ENCODE measurements at places on chromosomes 2 and 18.

DNA sequence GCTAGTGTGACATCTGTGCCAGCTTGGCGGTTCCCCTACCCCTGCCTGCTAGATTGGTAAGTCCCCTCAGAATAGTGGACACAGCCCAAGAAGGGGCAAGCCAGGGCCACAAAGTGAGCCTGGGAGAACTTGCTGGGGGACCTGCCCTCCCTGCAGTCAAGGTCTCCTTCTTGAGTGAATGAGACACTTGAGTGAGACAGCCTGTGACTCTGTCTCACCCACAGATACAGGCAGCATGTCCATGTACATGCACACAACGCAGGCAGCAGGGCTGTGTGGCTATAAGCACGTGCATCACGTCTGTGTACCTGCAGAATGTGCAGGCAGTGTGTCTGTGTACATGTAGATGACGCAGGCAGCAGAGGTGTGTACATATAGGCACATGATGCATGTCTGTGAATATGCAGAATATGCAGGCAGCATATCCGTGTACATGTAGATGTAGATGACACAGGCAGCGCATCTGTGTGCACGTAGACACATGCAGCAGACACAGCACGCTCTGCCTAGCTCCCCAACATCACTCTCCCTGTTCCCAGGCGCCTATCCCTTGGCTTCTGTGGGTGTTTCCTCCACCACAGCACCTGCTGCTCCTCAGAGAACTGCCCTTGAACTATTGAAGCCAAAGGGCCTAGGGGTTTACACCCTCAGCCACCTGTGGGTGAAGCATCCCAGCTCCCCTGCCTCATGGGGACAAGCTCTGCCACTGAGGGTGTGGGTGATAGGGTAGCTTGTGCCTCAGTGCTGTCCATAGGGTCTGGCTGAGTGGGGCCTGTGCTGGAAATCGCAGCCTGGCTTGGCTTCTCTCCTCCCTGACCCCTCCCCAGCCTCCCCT, 147.2 kb upstream of the TWIST2 start:
- DNase-seq, result no peak

DNA sequence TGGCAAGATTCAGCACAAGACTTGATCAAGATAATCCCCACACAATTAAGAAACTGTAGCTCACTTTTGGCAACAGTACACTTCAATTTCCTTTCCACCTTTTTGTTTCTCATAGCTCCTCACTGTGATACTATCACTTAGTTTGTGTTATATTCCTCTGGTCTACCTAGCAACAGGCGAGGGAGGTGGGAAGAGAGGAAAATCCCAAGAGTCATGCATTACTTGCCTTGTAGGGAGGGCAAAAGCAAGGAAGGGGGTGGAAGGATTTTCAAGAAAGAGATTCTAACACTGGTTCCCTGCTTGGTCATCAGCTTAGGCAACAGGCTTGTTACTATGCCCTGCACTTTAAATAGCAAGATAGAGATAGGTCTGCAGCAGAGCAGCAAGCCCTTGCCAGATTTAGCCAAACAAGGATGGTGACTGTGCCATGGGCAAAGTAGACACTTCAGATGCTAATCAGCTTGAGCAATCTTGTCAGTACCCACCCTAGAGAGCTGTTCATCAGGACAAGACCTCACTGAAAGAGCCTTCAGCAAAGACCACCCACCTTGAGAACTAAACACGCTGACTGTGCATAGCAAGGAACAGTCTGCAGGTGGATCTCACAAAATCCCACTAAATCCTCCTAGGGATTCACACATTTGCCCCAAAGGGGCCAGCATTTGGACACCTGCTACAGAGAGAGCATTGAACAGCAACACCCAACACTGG, 134.6 kb downstream of the MBD2 start:
- no peak for DNase-seq

- DNase-seq, result no peak
Measured at GRCh38 chr2:127630096-127630863, 15.7 kb upstream of the GPR17 start.

- DNase-seq, result no peak
Measured at GRCh38 chr2:237691029-237691907, 63.9 kb downstream of the LRRFIP1 start.

- DNase-seq, result no peak
Measured at GRCh38 chr2:132414081-132414480, 2.5 kb upstream of the GPR39 start.

- no peak for DNase-seq
Measured at GRCh38 chr2:55452879-55453278, 33.2 kb upstream of the CCDC88A start.

DNA sequence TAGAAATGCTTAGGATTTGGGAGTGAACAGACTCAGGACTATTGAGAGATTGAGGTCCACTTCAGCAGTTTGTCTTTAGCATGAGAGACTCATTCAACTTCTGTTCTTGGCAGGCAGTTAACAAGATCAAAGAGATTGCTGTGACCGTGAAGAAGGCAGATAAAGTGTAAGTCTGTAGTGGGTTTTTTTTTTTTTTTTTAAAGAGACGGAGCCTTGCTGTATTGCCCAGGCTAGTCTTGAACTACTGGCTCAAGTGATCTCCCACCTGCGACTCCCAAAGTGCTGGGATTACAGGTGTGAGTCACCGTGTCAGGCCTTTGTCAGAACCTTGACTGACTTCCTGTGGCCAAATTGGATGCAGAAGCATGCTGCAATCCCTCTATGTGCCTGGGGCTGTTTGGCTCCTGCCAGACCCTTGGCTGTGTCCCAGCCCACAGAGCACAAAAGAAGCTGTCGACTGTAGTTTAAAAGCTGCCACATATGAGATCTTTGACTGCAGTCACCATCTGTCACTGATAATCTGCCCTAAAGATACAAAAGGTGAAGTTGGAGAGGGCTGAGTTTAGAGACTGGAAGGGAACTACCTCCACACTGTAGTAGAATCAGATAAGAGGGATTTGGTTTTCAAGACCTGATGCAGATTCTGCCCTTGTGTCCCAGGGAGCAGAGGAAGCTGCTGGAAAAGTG, 9.9 kb downstream of the CCT7 start:
- DNase-seq, result no peak

DNA sequence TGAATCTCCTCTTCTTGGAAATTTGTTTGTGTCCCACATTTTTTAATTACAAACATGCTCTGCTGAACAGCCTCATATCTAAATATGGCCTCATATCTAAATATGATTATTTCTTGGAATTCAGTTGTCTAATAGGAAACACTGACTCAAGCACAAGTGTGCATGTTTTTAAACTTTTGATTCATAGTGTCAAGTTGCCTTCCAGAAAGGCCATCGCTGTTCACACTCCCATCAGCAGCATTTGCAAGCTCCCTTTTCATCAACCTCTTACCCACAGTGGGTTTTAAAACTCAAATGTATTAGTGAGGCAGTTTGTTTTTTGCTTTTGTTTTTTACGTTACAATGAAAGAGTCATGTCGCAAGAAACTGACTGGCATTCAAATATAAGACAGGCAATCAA, 65.2 kb upstream of the SMAD2 start:
- DNase-seq, result no peak

DNA sequence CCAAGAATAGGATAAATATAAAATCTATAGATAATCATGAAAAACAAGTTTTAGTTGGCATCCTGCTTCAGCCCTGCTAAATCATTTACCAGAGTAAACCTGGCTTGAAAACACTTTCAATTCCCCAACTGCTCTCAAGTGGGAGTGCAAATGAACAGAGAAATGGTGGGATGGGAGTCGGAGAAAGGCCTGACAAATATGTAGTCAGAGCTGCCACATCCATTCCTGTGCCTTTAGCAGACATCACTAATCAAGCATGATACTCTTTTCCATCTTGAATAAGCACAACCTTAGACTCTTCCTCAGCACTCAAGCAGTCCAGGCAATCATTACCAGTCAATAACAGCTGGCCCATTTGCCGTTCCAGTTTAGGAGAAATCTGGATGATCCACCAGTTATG, 101.3 kb downstream of the ANKRD44 start:
- no peak for DNase-seq

- DNase-seq, result no peak
Measured at GRCh38 chr2:197251576-197251975, 59.0 kb downstream of the ANKRD44 start.

DNA sequence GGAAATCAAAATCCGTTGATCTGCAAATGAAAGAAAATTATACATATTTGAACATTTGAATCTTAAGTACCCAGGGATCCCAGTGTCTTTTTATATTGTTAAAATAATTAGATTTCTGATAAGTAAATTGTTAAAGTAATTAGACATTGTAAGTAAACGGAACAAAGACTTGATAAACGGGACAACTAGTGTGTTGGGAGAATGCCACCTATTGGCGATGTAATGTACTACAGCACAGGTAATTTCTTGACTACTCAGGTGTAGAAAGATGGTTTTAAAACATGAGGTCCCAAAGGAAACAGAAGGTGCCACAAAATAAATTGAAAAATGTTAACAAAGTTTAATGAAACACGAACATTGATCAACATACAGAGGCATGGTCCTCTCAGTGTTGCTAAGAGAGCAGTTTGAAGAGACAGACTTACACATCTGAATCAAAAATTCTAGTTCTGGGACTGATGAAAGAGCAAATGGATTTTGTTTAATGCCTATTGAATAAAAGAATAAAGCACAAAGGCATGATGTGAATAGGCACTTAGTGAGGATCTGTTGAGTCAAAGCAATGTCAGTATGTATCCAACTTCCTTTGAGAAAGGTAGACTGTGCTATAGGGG, 103.4 kb upstream of the RASGRP3 start:
- DNase-seq, result peak; percentile 3

- DNase-seq, result no peak
Measured at GRCh38 chr2:72144632-72145288, 2.9 kb downstream of the CYP26B1 start.

- DNase-seq, result no peak
Measured at GRCh38 chr2:211941216-211941747, 597.3 kb downstream of the ERBB4 start.

DNA sequence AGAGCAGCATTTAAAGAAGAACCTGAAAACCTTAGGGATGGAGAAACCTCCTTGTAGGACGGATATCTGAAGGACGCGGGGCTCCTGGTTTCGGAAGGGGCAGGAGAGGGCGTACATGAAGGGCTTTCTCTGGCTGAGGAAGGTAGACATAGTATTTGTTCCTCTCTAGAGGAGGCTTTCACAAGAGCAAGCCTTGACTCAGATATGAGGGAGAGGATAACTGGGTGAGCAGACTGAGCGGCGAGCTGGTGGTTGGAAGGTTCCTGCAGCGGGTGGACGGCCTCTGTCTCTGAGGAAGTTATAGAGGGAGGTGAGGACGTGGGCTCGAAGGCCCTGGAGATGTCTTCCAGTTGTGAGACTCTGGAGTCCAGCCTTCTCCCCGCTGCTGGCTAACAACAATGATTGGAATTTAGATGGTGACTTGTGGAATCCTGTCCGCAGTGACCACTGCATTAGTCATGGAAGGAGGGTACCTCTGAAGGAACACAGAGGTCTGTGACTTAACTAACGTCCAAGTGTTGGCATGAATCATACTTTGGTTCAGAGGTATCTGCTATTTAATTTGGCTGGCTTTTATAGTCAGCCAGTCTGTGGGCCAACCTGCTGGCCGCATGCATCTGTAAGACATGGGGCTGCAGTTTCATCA, 80.9 kb downstream of the ASAP2 start:
- DNase-seq, result no peak

- no peak for DNase-seq
Measured at GRCh38 chr2:227029426-227030105, 134.4 kb downstream of the COL4A4 start.

DNA sequence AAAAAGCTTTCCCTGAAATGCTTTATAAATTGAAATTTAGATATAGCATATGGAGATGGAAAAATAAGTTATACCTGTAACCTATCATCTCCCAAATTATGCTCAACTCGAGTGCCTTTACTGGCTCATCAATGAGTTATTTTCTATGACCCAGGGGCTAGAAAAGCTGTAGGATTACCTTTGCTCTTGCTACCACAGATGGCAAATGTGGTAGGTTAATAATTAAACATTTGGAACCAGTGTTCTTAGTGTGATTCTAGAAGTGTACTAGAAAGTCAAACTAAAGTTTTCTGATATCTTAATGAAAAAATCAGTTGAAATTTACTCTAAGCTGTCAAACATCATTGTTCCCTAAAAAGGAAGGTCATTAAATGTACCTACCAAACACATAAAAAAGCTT, 22.5 kb downstream of the ALS2 start:
- no peak for DNase-seq

DNA sequence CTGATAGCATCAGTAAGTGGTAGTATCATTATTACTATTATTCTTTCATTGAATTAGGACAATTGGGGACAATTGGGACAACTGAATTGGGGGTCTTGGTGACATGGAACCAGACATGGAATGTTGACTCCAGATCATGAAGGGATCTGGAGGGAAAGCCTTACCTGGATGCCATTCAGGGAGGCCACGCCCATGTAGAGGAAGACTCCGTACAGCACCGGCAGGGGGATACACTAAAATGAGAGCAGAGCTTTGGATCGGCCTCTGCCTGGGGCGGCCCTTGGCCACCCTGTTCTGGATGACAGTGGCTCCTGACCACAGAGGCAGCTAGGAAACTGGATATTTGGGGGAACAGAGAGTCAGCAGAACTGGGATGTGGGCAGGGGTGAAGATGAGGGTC, 29.2 kb downstream of the MTHFD2 start:
- DNase-seq, result no peak

- no peak for DNase-seq
Measured at GRCh38 chr2:135945526-135945925, 39.9 kb downstream of the DARS1 start.

- DNase-seq, result no peak
Measured at GRCh38 chr2:64586883-64587481, 62.9 kb downstream of the AFTPH start.

- DNase-seq, result no peak
Measured at GRCh38 chr2:3483227-3483985, 35.9 kb downstream of the ADI1 start.

DNA sequence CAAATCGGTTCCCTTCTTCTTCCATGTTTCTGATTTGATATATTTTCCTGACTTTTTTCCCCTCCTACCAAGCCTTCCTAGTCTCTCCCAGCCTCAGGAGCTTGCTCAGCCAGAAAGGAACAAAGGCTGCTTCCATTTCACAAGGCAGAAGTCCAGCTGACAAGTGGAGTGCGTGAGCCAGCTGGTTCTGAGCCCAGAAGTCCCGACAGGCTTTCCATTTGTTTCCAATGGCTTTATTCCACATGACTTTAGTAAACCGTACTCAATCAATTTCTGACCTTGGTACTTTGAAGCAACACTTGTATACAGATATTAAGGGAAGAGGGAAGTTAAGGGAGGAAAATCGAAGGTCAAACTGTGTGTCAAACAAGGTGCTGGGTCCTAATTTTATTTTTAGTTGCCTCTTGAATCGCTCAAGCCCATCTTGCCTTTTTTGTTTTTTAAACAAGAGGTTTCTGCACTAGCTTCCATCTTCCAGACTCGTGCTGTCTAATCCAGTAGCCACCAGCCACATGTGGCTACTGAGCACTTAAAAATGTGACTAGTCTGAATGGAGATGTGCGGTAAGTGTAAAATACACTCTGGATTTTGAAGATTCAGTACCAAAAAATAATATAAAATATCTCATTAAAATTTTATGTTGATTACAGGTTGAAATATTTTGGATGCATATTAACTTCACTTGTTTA, 36.2 kb downstream of the WIPF1 start:
- peak; percentile 84 for DNase-seq

GRCh38 chr18:11672198-11672597, 16.9 kb upstream of the GNAL start:
- no peak for DNase-seq

Data from NCI-H1092 (cell line).